Astrocyte of the cerebellum (primary cell): ENCODE measurements at places on chromosomes 1 and 21.

DNA sequence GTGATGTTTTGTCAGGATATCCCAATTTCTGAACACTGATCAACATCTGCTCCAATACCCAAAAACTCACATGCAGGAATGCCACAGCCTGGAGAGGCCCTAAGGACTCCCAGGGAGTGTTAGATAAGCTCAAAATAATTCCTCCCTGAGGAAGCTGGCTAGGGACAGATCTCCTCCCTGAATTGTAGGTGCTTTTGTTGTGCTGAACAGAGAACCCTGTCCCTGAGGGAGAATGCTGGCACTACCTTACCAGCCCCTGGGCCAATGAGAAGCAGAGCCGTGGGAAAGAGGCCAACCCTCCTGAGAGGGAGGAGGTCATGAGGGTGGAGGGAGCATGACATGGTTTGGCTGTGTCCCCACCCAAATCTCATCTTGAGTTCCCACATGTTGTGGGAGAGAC is 73.6 kb upstream of the PTGFRN start:
- DNase-seq: no peak

GRCh38 chr1:69836971-69837636 is 269.4 kb downstream of the LRRC7 start:
- peak; percentile 3 for DNase-seq

DNA sequence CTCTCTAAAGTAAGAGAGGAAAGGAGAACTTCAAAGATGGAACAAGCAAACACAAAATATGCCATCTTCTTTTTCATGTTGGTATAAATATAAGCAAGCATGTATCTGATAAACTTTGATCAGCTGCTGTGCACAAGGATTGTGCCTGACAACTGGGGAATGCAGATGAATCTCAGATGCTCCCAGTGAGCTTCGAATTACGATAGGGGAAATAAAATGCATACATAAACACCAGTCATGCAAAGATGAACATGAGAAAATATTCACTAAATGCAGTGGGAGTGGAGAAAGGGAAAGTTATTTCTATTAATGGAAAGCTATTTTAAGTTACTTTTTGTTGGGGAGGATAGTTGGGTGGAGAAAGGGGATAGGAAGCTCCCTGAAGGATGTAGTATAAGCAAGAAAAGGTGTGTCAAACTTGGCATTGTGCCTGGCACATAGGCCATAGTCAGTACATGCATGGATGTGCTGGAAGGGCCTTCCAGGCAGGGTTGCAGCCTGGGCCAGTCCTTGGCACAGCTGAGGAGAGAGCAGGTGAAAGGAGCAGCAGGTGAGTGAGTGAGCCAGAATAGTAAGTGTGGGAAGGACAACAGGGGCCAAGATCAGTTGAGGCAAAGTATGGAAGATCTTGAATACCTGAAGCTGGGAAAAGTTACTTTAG is 57.8 kb upstream of the PGD start:
- DNase-seq: no peak

DNA sequence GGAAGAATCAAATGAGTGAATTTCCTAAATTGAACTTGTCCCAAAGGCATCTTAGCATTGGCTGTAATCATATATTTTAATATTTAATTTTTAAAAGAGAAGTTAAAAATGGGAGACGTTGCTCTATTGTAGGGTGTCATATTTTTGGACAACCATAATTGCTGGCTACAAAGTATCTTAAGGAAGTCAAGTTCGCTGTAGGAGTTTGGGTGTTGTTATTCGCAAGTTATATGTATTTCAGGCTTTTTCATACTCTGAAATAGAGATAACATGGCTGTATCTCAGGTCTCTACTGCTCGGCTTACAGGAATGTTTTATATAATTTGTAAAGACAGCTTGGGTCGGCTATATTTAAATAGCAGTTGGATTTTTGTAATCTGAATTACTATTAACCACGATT is 852 bp downstream of the TMEM50A start:
- no peak for DNase-seq

DNA sequence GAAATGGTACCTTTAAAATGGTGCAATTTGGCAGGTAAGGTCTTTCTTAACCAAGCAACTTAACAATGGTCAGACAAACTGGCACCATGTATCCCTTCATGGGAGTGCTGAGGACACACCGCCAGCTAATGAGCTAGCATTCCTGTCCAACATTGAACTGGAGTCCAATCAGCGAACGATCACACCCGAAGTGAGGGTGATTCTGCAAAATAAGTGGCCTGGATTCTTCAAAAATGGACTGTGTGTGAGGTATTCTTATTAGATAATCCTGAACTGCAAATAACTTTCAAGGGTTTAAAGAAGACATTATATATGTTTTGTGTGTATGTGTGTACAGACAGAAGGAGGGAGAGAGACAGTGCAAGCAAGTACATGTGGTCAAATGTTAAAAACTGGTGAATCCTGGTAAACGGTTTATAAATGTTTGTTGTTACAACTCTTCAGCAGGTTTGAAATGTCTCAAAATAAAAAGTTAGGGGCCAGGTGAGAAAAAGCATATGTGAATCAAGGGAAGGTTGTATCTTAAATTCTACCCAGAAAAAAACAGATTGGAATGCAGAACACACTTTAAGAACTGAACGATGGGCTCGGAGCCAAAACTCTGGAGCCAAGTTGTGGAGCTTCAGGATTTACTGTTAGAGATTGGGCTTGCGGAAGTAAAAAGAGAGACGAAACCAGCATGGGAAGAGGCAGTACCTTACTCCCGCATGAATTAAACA is 20.9 kb downstream of the GADD45A start:
- no peak for DNase-seq
